ENCODE measurements at places on chromosomes 1 and 21.

- no peak for DNase-seq
Observed at GRCh38 chr1:67683316-67683715, 1.7 kb upstream of the GADD45A start.

DNA sequence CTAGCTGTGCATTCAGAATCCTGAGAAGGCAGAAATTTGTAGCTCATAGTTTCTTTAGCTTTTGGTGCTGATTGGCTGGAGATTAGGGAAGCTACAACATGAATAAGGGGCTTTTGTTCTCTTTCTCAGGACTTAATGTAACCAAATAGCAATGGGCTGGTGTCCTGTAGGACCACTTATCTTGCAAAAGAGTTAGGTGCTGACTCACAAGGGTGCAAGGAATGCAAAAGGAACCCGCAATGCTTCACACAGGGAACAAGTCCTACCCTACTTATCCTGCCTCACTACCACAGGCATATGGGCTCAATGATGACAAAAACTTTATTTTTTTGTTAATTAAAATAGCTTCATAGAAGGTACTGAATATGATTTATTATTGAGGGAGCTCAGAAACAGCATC is 541.5 kb downstream of the AMY1C start:
- DNase-seq: no peak

GRCh38 chr1:53278298-53278725 is 40.0 kb upstream of the MAGOH start:
- DNase-seq: no peak

GRCh38 chr1:204589409-204590038 is 73.3 kb downstream of the MDM4 start:
- no peak for DNase-seq

Data from fibroblast of the conjunctiva (primary cell).